Tibial nerve (tissue), 4 donors: ENCODE measurements at places on chromosomes 1 and 21.

DNA sequence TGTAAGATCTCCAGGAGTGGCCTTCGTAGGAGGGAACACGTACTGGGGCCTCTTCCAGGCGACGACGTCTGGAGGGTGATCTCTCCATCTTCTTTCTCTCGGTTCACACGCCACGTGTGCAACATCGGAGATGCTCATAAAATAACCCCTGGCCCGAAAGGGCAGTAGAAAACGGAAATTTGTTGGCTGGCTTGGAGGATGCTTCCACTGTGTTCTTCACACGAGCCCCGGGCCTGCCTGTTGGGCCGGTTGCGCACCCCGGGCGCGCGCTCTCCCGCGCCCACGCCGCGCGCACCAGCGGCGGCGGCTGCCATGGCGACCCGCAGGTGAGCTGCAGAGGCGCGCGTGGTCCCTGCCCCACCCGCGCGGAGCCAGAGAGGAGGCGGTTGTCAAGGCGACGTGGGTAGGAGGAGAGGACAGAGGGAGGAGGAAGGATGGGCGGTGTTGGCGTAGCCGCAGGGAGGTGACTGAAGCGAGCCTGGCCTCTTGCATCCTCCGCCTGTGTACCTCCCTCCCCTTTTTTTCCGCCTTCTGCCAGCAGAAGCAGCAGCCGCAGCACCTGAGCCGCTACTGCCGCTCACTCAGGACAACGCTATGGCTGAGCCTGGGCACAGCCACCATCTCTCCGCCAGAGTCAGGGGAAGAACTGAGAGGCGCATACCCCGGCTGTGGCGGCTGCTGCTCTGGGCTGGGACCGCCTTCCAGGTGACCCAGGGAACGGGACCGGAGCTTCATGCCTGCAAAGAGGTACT lies at the start of gene ELAPOR1:
TSS of gene ELAPOR1 (plus strand) at position 526 of the 752 bp plus-strand sequence. CDS start at position 595, 69 bp downstream.
- peaks cover 23% of the 10 kb centered on the region for H3K27me3 ChIP-seq
- H3K4me3 ChIP-seq = peak within 1 kb of the TSS; percentile 33
- DNase-seq = peak; percentile 19
- no peaks in the 10 kb centered on the region for H3K36me3 ChIP-seq

- H3K36me3 ChIP-seq = no peaks in the 10 kb centered on the region
- DNase-seq = no peak
- peak overlapping the region; percentile 10 for H3K4me3 ChIP-seq
- H3K27me3 ChIP-seq = no peaks in the 10 kb centered on the region
These were observed 383.3 kb downstream of the RRAGC start for GRCh38 chr1:38476111-38476849.

DNA sequence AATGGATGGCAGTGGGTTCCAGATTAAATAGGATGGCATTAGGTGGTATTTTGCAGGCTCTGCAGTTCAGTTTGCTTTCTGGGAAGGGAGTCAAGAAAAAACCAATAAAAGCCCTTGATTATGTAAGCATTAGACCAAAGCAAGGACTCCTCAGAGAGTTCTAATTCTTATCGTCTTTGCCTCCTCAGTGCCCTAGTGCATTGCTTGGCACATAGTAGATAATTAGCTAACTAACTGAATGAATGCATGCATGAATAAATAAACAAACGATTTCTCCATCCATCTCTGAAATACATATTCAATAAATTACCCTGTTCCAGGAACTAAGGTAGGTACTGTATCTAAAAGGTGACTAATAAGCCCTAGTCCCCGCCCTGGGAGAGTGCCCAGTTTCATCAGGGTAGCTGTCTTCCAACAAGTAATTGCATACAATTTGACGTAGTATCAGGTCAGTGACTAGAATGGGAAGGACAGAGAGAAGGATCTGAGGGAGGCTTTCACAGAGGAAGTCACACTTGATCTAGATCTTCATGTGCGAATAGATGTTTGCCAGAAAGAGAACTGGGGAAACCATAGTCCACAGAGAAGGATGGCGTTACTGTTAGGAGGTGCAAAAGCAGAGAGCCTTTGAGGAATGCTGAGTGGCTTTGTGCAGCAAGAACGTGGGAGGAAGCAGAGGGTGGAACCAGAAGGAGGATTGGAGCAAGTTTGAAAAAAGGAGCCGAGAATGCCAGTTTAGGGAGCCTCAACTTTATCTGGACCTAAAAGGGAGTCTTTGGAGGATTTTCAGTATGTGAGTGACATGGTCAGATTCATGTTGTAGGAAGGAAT lies 111.4 kb downstream of the TBX19 start:
- no peaks in the 10 kb centered on the region for H3K27me3 ChIP-seq
- no peak for DNase-seq
- no peaks in the 10 kb centered on the region for H3K36me3 ChIP-seq

- no peaks in the 10 kb centered on the region for H3K27me3 ChIP-seq
- H3K4me1 ChIP-seq = peaks cover 6% of the 10 kb centered on the region
- no peak for DNase-seq
- no peak overlapping the region for H3K4me3 ChIP-seq
- H3K36me3 ChIP-seq = no peaks in the 10 kb centered on the region
- no peak overlapping the region for H3K27ac ChIP-seq
These were observed 91.5 kb downstream of the SPATA46 start for GRCh38 chr1:162285149-162285561.

GRCh38 chr1:17633654-17634053 lies 94.2 kb downstream of the ARHGEF10L start:
- H3K4me1 ChIP-seq = no peaks in the 10 kb centered on the region
- no peak for DNase-seq

DNA sequence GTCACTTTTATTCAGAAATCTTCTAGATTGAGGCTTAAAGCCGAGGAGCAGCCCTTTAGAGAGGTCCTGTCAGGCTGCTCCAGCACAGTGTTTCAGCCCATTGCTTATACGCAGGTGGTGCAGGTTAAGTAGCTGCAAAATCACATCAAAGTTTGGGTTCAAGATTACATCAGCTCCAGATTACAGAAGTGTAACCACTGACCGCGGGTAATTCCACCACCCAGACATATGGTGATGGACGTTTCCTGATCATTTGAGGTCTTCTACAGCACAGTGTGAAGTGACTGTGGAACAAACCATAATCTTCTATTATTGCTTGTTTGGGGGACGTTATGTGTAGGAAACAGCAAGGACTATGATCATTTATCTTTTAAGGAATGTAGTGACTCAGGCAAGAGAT lies 11.8 kb downstream of the C1orf115 start:
- no peak for DNase-seq
- H3K4me3 ChIP-seq = no peak overlapping the region
- no peak overlapping the region for H3K27ac ChIP-seq
- H3K27me3 ChIP-seq = no peaks in the 10 kb centered on the region
- H3K36me3 ChIP-seq = no peaks in the 10 kb centered on the region
